ENCODE measurements at places on chromosomes 2 and 18. TPM values are rescaled to one million over a fixed set of nuclear protein-coding genes. Genes with fewer than 3 reads are reported as not detected.

The TMEM237 gene
- 57.2 TPM for total RNA-seq

GRCh38 chr2:102619414-102620319, at the start of gene SLC9A2:
Gene SLC9A2, plus strand, starts transcription at chr2:102619553. Its CDS starts 296 bp downstream, at chr2:102619849.
- H3K4me1 ChIP-seq = peaks cover 2% of the 10 kb centered on the region
- H3K36me3 ChIP-seq = no peaks in the 10 kb centered on the region
- DNase-seq = peak; percentile 6
- H3K4me3 ChIP-seq = no peak within 1 kb of the TSS
- H3K27ac ChIP-seq = no peak within 1 kb of the TSS

DNA sequence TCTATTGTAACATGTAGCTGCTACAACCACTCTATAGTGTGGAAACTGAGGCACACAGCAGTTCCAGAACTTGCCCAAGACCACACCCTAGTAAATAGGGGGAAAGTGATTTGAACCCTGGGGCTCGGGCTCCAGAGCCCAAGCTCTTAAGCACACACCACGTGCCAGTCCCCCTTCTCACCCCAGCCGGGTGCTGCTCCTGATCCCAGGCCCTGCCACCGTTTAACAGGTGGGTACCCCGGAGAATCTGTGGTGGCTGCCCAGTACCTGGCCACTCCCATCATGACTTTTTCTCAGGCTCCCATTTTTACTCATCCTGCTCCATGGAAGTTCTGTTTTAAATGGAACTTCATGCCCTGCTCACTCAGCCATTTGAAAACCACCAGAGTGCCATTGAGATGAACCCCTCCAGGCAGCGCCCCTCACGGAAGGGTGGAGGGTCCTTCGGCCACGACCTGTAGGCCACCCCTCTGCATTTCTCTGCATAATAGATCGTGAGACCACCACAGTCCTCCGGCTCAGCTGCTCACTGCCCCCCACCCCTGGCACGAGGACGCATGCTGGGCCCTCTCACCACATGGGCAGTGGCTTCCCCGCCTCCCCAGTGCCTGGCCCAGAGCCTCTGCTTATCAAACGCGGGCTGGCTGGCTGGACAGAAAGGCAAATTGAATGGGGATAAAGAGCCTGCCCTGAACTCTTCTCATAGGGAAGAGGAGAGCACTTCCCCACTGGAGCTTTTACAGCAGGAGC, 42.1 kb downstream of the TMEM37 start:
- no peaks in the 10 kb centered on the region for H3K4me1 ChIP-seq
- peaks cover under 1% of the 10 kb centered on the region for H3K27me3 ChIP-seq
- no peaks in the 10 kb centered on the region for H3K36me3 ChIP-seq
- H3K27ac ChIP-seq = no peak overlapping the region
- DNase-seq = no peak
- H3K4me3 ChIP-seq = no peak overlapping the region

- H3K36me3 ChIP-seq = no peaks in the 10 kb centered on the region
- H3K27me3 ChIP-seq = no peaks in the 10 kb centered on the region
- DNase-seq = no peak
- no peak overlapping the region for H3K4me3 ChIP-seq
These were observed 119.5 kb upstream of the ZFP36L2 start for GRCh38 chr2:43345872-43346271.

- H3K4me3 ChIP-seq = no peak overlapping the region
- peaks cover 10% of the 10 kb centered on the region for H3K4me1 ChIP-seq
- peaks cover 2% of the 10 kb centered on the region for H3K36me3 ChIP-seq
- H3K27ac ChIP-seq = no peak overlapping the region
- no peaks in the 10 kb centered on the region for H3K27me3 ChIP-seq
These were observed 4.7 kb downstream of the D2HGDH start for GRCh38 chr2:241739177-241739576.

DNA sequence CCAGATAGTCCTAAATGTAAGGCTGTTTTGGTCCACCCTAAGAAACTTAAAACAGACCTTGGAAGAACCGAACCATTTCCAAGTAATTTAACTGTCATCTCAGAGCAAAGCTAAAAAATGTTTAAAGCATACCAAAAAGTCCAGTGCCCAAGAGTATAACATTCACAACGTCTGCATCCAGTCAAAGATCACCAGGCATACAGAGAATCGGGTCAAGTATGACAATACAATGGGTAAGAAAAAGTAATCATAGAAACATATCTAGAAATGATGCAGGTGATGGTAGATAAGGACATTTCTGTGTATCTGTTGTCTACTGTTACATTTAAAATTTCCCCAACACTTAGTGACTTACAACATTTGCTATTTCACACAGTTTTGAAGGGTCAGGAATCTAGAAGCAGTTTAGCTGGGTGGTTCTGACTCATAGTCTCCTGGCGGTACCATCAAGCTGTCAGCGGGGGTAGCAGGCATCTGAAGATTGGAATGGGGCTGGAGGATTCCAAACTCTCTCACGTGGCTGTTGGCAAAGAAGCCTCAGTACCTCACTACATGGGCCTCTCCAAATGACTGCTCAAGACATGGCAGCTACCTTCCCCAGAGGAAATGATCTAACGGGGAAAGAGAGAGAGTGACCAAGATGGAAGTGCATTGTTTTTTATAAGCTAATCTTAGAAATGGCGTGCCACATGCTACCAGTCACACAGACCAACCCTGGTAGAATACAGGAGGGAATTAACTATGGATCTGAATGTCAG, 36.6 kb upstream of the DYNC2LI1 start:
- no peaks in the 10 kb centered on the region for H3K4me1 ChIP-seq
- H3K36me3 ChIP-seq = no peaks in the 10 kb centered on the region
- DNase-seq = no peak
- no peaks in the 10 kb centered on the region for H3K27me3 ChIP-seq
